ENCODE measurements at places on chromosomes 7 and 10.

DNA sequence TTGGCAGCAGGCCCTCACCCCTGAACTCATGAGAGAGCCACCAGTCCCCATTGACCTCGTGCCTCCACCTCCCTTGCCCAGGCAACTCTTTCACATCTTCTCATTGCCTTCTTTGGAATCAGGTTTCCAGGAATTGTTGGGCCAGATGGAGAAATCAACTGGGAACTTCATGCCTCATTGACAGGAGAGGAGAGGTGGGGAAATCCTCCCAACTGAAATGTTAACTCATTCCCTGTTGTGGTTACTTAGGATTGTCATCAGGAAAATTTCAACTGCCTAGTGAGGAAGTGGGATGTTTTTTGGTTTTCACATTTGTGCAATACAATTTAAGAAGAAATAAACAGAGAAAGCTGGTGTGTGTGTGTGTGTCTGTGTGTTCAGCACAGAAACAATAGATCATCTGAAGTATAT is 106.6 kb upstream of the INHBA start:
- DNase-seq = no peak

- DNase-seq = no peak
These were observed 153.0 kb upstream of the PRPS1L1 start for GRCh38 chr7:18180685-18181084.

DNA sequence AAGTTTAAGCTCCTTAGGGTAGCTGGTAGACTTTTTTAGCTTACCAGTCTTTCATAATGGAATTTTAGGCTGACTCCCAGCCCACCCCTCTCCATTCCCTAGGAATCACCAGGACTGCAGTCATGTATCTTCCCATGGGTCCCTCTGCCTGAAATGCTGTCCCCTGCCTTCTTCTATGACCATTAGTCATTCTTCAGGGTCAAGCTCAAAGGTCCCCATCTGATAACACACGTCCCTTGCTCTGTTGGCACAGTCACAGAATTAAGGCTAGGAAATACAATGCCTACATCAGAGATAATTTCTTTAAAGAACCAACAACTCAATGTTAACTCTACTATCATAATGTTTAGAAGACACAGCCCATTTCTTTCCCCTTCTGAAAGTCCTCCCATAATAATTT is 140.6 kb downstream of the RAPGEF5 start:
- no peak for DNase-seq

DNA sequence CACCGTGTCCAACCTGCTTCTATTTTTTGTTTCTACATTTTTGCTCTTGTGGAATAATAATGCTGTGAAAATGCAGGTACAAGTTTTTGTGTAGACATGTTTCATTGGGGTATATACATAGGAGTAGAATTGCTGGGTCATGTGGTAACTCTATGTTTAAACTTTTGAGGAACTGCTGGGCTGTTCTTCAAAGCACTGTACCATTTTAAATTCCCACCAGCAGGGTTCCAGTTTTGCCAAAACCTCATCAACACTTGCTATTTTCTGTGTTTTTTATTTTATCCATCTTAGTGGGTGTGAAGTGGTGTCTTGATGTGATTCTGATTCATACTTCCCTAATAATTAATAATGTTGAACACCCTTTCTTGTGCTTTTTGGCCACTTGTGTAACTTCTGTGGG is 138.6 kb downstream of the RGS10 start:
- DNase-seq = no peak

DNA sequence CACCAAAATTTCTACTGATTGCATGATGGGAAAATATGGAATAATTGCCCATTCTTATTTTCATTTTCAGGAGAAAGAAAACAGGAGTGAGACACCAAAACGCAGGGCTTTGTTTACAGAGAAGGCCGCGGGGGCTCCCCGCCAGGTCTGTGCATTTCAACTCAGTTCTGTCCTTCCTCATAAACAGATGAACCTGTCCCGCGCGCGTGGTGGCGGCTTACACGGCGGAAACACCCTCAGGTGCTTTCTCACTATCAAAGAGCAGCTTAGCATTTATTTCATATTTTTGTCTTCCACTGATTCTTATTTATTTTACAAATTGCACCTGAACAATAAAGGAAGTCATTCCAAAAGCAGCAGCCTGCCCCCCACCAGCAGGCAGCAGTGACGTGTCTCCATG is 579.4 kb downstream of the PTPRN2 start:
- DNase-seq = no peak

GRCh38 chr10:114095559-114096337 is 52.1 kb downstream of the ADRB1 start:
- DNase-seq = no peak

DNA sequence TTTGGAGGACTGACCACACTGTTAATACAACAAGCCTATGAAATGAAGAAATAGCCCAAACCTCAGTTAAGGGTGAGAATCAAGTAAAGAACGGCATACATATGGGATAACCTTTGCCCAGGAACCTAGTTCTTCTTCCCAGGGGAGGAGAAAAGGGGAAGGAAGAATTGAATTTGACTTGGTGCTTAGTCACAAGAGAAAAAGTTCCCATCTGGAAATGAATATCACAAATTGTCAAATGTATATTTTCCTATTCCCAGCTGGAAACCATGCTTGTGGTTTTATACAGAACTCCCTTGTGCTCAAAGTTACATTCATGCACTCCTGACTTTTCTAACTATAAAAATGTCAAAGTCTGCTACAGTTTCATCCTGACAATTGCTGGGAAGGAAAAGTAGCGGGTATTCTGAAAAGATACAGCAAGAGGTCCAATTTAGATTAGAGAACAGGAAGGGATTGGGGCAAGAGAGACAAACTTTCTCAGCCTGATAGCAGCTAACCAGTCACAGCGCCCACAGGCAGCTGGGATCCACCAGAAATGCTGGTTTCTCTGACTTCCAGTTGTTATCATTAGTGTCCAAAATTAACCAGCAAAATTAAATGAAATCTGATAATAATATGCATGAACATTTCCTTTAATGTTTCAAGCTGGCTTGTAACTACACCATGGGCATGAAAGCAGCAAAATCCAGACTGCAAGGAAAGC is 18.6 kb upstream of the GSAP start:
- DNase-seq = no peak

DNA sequence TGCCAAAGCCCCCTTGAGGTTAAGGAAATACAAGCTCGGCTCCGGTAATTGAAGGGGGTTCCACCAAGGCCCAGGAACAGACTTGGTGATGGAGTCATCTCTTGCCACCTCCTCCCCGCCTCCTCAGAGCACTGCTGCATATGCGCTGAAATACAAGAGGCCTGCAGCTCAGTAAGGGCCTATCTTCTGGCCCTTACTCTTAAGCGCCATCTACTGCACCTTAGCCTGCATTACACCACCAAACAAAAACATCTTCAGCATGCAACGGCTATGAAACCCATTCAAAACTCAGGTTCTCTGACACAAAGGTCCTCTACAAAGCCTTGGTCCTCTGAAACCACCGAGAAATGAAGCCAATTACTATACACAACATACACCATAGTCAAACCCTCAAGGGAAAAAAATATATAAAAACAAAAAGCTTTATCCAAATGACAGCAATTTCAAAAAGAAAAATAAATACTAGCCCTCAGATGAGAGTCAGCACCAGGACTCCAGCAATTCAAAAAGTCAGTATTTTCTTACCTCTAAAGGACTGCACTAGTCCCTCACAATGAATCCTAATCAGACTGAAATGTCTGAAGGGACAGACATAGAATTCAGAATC is 176.8 kb upstream of the TBX20 start:
- DNase-seq = no peak

- DNase-seq = no peak
These were observed 9.4 kb downstream of the RNF133 start for GRCh38 chr7:122689346-122690109.

DNA sequence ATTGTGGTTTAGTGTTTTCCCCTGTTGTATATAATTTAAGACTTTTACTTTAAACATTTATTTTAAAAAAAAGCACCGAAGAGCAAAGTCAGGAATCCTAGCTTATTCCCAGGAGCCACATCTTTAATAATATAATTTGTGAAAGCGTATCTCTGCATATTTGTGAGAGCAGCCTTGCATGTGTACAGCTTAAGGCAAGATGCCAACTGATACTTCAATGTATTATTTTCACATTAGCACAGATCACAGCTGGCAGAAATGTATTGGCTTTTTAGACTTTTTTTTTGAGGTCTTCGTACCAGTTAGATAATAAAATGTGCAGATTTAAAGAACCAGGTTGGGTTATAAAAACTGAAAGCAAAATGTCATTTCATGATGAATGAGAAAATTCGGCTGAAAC is 845.7 kb upstream of the POT1 start:
- no peak for DNase-seq
